ENCODE measurements at places on chromosomes 12 and 14. TPM values are rescaled to one million over a fixed set of nuclear protein-coding genes. Genes with fewer than 3 reads are reported as not detected.
A peak's percentile ranks its signal among the peaks of the same experiment; 100 is the strongest.

P2RX2 gene
- 1.8 TPM for total RNA-seq

LHX5 gene
- 2.1 TPM for total RNA-seq

DHRS2 gene
- total RNA-seq, result 0.66 TPM

DNA sequence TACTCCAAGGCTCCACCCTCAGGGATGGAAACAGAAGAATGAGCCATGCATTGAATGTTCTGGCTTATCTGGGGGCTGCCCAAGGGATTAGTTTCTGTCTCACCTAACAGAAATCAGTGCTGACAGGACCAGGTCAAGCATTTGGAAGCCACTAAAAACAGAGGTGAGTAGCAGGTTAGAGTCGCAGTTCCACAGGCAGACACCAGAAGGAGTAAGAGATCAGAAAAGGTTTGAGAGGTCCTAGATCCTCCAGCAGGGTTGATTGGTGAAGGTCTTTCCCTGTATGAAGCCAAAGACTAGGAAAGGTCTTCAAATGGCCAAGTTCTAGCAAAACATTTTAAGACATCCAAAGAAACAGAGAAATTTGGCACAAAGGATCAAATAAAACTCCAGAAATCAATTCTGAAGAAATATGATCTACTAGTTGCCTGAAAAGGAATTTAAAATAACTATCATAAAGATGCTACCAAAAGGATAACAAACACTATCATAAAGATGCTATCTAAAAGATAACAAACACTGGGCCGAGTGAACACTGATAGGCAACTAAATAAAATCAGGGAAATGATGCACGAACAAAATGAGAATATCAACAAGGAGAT lies 19.5 kb upstream of the TTC9 start:
- peak; percentile 70 for DNase-seq

- no peak for DNase-seq
Observed at GRCh38 chr14:93090826-93091555, 24.7 kb downstream of the ITPK1 start.

- DNase-seq, result no peak
Observed at GRCh38 chr12:95736631-95737030, 53.9 kb downstream of the NTN4 start.

- no peak for DNase-seq
Observed at GRCh38 chr14:69542311-69542710, 32.4 kb downstream of the CCDC177 start.

- DNase-seq, result no peak
Observed at GRCh38 chr14:72617391-72618031, 276.4 kb downstream of the DPF3 start.

- no peak for DNase-seq
Observed at GRCh38 chr12:46803517-46803916, 22.3 kb downstream of the SLC38A4 start.

- no peak for DNase-seq
Observed at GRCh38 chr14:39668449-39668848, 236.2 kb upstream of the FBXO33 start.

DNA sequence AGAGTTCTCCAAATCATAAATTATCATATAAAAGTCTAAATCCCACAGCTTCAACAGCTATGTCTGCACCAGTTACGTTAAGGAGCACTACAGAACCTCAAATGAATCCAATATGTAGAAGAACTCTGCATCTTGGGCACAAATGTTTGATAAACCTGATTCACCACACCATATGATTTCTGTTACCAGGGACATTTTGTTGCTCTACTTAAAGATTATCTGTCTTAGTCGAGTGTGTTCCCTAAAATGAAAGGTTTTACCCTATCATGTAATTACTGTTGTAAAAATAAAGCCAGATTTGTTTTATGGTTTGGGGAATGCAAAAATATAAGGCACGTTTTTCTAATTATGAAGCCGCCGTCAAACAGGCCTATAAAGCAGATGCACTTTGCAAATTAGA lies 363.1 kb downstream of the EGLN3 start:
- DNase-seq, result no peak
